ENCODE measurements at places on chromosomes 2 and 18.

GRCh38 chr2:176557821-176558220 lies 288.6 kb downstream of the MTX2 start:
- DNase-seq, result no peak

- no peak for DNase-seq
These were observed 1.9 kb downstream of the RAB31 start for GRCh38 chr18:9710037-9710436.

DNA sequence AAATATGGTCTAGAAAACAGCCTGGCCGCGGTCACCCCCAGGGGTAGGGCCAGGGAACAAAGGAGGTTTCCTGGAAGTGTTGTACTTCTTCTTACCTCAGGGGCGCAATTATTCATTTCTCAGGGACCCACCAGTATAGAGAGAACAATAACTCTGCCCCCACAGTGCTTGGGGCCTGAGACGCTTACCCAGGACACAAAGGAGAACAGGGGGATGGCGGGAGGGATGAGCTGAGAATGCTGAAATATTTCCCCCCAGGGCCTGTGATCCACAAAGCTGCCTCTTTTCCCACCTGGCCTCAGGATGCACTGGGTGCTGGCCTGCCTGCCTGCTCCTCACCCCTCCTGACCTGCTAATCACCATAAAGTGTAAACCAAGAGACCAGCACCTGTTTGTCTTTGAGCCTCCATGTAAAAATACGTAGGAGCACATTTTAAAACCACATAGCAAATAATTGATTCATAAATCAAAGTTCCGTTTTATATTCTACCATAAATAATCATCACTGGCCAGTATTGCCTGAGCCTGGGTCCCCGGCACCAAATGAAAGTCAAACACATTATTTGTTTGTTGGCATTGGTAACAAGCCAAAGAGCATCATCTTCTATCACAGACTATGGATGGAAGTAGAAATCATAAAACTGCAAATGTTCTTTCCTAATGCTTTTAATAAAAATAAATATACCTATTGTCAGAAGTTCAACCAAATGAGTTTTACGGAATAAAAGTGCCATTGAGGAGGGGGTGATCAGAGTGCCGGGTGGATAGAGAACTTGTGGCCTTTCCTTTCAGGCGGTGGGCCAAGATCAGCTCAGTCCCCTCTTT lies 67.3 kb upstream of the RMDN2 start:
- DNase-seq, result no peak

GRCh38 chr2:55054106-55054875 lies 4.0 kb upstream of the RTN4 start:
- no peak for DNase-seq

DNA sequence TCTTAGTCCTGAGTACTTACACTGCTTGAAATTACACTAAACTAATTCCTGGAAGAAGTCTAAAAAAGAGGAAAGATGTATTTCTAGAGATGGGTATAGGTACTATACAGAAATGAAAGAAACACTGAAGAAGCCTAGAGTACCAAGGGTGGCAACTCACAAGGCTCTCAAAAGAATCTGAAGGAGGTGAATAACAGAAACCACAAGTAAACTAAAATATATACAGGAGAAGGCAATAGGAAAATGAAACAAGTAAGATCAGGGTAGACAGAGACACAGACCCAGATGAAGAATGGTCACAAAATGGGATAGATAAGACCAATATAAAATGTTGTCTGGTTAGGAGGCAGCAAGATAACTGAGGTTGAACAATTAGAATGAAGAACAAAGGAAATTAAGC lies 59.9 kb downstream of the USP37 start:
- DNase-seq, result no peak

- no peak for DNase-seq
These were observed 62.8 kb upstream of the DTNA start for GRCh38 chr18:34647251-34647650.

DNA sequence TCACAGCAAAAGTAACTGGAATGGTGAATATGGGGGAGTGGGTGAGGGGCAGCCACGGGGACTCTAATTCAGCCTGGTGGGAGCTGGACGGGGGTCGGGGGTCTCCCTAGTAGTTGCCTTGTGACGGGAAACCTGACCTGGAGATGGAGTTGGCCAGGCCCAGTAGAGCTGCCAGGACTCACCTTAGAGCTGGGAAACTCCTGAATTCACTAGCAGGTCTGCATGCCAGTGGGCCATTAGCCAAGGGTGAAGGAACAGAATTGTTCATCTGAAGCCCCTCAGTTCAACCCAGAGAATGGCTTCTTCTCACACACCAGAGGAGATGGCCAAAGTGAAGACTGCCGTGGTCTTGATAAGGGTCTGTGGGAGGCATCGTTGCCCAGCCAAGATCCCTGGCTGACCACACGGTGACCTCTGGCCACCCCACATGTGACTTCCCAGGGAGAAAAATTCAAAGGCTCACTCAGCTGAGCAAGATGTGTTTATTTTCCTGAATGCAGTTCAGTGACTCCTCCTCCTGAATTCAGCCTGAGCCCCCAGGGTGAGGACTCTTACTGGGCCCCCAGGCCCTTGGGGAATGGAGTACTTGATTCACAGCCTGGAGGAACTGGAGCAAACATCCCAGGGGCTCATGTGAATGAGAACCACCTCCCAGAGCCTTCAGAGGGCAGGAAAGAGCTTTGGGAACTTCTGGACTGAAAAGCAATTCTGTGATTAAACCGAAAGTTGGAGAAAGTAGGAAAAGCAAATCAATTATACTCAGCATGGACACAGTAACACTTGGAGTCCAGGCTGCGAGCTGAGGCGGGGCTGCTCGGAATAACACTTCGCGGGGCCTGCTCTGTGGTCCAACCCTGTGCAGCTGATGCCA lies 25.2 kb downstream of the MOCOS start:
- no peak for DNase-seq

- no peak for DNase-seq
These were observed 139.6 kb upstream of the PELI1 start for GRCh38 chr2:64283641-64284361.

DNA sequence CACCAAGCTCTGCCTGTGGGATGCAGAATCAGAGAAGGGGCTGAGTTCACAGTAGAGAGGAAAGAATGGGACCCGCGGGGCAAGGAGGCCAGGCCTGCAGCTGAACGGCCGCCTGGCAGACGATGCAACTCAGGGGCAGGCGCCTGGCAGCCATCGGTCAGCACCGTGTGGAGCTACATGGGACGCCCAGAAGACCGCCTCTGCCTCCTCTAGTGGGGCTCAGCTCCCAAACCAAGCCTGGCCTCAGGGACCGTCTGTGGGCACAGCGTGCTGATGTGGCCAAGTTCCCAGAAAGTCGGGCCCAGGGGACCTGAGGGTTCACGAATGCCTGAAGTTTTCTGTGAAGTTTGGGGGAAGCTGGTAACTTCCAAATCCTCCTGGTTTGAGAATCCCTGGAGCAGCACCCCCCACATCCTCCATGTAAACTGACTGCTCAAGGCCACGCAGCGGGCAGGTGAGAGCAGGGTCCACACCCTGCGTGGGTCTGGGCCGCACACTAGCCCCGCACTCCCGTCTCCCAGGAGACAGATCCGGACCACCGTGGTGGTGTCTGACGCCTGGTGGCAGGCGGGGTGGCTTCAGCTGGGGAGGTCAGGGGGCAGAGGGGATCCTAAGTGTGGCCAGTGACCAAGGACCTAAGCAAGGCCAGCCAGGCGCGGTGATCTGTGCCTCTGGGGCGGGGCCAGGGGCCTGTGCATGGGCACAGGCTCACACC lies 14.6 kb downstream of the SNORC start:
- DNase-seq, result no peak

GRCh38 chr2:127410871-127411652 lies 7.2 kb upstream of the PROC start:
- DNase-seq, result no peak

- DNase-seq, result no peak
These were observed 78.1 kb downstream of the MAP4K4 start for GRCh38 chr2:101775636-101776035.

Measured in NCI-H1436 treated with DMSO at 0.1 percent for 48 hours (cell line).